PC-3 (cell line): ENCODE measurements at places on chromosomes 3 and 15.

DNA sequence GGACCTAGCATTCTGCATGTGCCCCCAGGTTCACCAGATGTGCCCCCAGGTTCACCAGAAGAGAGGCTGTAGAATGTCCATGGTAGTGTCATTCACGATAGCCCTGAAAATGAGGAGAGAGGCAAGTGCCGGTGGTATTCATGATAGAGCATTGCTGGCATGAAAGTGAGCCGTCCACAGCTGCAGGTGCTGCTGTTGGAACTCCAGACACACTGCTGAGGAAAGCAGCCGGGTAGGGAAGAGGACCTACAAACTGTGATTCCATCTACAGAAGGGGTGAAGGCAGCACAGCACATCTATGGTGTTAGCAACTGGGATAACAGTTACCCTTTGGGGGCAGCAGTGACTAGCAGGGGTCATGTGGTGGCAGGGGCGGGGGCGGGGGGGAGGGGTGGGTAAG, 125.0 kb upstream of the PLXNA1 start:
- no peak for DNase-seq

DNA sequence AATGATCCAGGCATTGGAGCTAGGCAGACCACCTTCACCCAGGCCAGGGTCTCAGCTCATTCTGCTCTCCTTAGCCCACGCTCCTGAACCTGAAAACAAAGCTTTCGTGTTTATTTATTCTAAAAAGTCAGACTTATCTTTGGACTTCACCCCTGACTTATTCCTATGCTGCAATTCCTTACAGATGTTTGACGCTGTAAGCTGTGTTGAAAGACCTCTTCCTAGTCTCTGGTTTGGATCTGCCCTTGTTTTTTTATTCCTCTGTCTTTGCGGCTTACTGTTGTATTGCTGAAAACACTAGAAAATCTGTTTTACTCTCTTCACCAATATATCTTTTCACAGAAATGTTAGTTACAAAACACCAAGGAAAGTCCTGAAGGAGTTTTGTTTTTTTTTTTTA, 40.5 kb upstream of the LDHAL6B start:
- no peak for DNase-seq

DNA sequence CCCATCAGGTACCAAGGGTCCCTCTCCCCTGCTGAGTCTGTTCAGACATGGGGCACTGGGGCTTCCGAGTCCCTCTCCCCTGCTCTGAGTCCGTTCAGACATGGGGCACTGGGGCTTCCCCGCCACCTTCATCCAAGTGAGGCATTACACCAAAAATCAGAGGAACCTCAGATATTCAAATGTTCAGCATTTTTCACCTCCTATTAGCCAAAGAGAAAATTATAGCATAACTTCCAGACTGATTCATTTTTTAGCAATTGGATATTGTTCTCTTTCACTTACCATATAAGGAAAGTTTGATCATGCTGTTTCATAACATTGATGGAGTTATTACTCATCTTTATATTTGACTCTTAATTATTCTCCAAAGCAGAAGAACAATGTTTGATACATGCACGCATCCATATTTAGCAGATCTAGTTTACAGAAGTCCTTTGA, 213.9 kb downstream of the MTHFS start:
- DNase-seq: peak; percentile 65

- no peak for DNase-seq
Measured at GRCh38 chr3:139339219-139339906, 4.5 kb upstream of the MRPS22 start.

DNA sequence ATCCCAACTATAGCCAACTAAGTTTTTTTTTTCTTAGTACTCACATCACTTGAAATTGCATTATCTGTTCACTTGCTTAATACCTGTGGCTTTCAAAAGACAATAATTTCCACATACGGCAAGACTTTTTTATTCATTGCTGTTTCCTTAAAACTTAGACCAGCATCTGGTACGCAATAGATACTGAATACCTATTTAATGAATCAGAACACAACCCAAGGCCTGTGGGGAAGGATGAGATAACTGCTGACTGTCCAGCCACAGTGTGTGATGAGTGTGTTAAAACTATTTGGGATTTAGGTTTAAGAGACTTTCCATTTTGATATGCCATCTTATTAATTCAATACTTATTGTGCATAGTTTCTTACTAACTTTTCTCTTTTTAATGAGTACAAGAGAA, 988.7 kb downstream of the NTRK3 start:
- DNase-seq: peak; percentile 59

DNA sequence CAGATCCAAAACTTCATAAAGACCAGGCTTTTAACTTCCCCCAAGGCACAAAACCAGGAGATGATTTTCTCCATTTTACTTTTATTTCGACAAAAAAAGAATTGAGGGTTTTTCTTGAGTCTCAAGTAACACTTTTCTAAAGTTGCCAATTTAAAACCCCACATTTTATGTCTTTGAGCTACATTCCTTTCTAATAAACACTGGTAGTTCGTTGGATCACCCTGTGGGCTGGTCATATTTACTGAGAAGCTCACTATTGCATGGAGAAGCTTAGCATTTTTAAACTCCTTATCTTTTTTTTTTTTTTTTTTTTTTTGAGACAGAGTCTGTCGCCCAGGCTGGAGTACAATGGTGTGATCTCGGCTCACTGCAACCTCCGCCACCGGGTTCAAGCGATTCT, 255.1 kb upstream of the TPM1 start:
- no peak for DNase-seq

DNA sequence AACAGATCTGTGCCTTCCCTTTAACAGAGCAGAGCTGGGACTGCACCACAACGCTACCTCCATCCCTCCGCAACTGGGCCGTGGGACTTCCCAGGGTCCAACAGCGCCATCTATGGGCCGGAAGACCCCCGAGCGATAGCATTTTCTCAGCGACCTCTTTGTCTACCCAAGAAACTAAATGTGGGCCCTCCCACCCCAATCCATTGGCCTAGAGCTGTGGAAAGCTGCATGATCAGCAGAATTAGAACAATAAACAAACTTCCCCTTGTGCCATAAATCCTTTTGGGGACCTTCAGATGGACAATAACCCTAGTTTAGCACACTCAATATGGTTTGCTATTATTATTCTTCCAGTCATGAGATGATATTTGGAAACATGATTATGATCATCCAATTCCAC, 74.8 kb upstream of the NTRK3 start:
- peak; percentile 33 for DNase-seq
